Activated CD8-positive, alpha-beta memory T cell treated with anti-CD3 and anti-CD28 coated beads, Interleukin-2, amount 50 U/mL, for 48 hours (primary cell): ENCODE measurements at places on chromosomes 2 and 18.

DNA sequence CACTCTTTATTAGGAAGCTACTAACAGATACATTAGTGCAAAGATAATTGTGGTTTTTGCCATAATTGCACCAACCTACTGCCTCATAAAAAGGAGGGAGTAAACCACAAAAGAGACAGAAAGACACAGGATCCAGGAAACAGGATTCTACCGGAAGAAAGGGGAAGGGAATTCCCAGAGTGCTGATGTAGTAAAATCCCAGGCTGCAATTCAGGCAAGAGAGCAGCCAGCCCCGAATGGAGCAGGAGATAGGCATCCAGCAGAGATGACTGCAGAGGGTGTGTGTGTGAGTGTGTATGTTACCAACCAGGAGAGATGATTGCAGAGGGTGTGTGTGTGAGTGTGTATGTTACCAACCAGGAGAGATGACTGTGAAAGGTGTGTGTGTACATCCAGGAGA lies 84.4 kb downstream of the KCNS3 start:
- no peak for DNase-seq

GRCh38 chr18:12306752-12307700 lies 1.0 kb upstream of the TUBB6 start:
- DNase-seq = no peak

- no peak for DNase-seq
Observed at GRCh38 chr2:189659734-189660133, 1.5 kb upstream of the ASNSD1 start.

DNA sequence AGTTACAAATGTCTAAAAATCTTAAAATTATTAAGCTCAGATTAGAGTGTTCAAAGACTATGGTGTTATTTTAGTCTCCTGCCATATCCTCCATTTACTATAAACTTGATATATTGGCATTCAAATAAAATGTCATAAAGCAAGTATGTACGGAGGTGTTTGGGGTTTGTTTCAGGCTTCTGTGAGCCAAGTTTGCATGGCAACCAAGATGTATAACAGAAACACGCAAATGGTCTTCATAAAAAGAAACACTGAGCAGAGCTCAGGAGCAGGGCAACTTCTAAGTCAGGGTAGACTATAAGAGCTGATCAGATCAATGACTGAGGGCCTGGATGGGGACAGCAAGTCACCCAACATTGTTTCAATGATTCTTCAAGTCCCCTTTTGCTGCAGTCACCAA lies 20.5 kb upstream of the OSR1 start:
- DNase-seq = no peak

DNA sequence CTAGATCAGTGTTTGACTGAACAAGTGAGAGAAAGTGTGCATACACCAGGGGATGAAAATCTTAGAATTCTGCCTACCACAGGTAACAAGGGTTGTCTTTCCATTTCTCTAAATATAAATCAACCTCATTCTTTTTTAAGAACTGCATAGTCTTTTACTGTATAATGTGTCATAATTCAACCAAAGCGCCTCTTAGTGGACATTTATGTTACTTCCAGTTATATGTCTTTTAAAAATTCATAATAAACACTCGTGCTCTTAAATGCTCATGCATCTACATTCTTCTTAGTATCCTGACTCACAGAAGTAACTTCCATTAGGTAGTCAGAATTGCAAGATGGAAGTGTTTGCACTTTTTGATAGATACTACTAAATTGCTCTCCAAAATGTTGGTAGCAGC lies 76.2 kb downstream of the CHRNA1 start:
- DNase-seq = no peak

GRCh38 chr2:85811180-85812093 lies 57.6 kb downstream of the ATOH8 start:
- no peak for DNase-seq

DNA sequence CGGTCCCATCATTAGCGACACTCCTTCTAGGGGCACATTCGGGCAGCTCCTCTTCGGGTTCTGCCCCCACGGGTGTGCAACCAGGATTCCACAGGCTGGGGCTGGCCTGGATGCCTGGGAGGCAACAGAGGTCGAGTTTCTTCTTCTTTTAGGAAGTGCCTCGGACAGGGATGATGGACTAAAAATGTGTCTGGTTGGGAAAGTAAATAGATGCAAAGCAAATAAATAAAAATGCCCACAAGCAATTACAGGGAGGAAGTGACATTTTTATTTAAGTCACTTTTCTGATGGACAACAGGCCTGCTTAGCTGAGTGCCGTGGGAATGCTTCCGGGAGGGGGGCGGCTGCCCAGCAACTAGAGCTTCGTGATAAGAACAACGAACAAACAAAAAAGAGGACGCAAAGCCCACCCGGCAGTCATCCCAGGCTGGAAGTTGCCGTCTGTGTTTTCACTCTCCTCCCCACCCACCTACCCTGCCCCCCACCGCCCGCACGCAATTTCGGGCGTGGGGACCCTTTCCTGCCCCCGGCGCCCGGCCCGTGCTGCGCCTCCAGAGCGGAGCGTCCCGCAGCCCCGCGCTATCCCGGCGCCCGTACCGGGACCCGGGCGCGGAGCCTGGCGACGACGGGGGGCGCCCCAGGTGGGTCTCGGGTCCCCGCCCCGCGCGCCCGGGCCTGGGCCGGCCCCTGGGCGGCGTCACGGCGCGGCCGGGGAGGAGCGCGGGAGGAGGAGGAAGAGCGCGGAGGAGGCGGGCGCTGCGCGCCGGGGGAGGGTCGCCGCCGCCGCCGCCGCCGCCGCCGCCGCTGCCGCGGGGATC lies 412 bp upstream of the NCK2 start:
- DNase-seq = no peak

GRCh38 chr2:233005096-233005495 lies 8.0 kb downstream of the NGEF start:
- DNase-seq = no peak

DNA sequence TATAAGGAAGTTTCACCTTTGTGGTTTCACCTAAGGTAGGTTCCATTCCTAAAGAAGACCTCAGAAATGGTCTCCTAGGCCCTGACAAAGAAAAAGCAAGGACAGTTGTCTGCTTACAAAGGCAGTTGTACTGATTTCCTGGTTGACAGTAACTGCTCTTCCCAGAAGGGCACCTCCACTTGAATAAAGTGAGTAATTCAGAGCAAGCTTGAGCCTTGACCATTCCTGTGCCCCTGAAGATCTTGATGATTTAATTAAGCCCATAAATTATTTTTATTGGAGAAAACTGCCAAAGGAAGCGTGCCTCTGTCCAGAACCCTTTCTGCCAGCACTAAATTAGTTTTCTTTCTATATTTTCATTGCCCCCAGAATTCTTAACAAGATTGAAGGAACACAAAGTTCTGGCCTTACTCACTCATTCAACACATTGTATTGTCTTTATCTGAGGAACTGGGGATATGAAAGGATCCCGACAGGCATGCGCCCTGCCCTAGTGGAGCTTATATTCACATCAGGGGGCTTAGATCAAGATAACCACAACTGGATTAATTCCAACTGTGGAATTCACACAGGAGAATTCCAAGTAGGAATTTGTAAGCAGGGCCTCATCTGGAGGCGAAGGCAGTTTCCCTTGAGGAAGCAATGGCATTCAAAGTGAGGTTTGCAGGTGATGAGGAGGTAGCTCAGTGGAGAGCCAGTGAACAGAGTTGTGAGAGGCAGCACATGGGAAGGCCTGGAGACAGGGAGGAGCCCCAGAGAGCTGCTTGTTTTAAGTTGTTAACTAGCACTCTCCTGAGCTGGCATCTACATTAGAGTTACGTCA lies 21.2 kb downstream of the PTRHD1 start:
- no peak for DNase-seq

DNA sequence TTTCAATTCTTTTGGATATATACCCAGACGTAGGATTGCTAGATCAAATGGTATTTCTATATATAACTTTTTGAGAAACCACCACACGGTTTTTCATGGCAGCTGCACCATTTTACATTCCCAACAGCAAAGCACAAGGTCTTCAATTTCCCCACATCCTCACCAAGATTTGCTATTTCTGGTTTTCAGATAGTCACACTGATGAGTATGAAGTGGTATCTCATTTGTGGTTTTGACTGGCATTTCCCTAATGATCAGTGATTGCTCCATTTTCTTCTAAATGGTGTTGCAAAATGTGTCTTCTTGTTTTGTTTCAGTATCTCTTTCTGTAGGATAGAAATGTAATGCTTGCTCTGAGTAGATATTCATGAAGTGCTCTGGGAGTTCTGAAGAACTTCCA lies 52.0 kb downstream of the ANKRD44 start:
- no peak for DNase-seq

- DNase-seq = no peak
Observed at GRCh38 chr2:108271691-108272253, 16.9 kb upstream of the SULT1C2 start.

- DNase-seq = no peak
Observed at GRCh38 chr2:30339071-30339470, 107.7 kb downstream of the LBH start.

GRCh38 chr2:226802573-226802972 lies 3.0 kb upstream of the IRS1 start:
- DNase-seq = no peak

GRCh38 chr18:2222270-2223185 lies 348.8 kb downstream of the METTL4 start:
- no peak for DNase-seq

DNA sequence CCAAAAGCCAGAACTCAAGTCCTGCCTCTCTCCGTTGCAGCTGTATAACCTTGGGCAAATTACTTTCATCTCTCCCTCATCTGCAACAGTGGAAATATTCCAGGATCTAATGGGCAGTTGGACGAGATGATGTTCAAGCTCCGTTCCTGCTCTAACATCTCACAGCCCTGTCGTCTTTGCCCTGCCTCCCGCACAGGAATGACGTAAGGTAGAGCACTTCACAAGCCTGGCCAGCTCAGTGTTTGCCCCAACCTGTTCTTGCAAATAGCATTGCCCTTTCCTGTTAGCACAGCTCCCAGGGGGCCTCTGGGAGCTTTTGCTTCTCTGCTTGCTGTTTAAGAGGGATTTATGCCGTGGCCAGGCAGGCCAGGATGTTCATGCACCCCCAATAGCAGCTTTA lies 107.9 kb downstream of the KLHL29 start:
- DNase-seq = no peak

- DNase-seq = no peak
Observed at GRCh38 chr2:143513081-143513480, 383.9 kb downstream of the ARHGAP15 start.

DNA sequence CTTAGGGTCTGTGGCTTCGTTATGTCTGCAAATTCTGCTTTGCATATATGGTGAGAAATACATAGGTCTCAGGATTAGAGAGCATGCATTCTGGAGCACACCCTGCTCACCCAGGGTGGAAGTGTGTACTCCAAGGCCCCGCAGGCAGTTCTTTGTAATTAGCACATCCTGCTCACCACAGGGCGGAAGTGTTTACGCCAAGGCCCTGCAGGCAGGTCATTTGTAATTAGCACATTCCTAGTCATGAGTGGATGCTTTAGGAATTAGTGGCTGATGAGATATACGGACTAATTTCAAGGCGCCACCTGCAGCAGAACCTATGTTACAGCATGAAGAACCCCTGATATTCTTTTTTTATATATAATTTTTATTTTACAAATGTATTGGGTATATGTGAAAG lies 4.2 kb downstream of the ALLC start:
- no peak for DNase-seq

- DNase-seq = no peak
Observed at GRCh38 chr2:196170606-196171247, 651 bp downstream of the STK17B start.

GRCh38 chr2:105739426-105739825 lies 5.3 kb upstream of the NCK2 start:
- DNase-seq = no peak

DNA sequence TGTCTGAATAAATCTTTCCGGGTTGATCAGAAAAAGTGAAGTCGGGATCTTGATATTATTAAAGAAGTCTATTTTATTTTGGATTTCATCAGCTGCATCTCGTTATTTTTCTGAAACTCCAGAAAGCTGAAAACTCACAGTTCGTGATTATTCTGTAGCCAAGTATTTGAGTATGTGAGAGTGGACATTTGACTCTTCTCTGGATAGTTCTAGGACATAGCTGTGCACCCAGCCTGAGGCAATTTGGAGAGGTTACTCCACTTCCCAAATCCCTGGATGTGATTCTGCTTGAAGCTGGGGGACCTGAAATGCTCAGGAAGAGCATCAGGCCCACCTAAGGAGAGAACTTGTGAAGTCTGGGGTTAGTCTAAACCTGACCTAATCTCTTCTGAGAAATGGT lies 117.6 kb upstream of the PID1 start:
- DNase-seq = no peak

DNA sequence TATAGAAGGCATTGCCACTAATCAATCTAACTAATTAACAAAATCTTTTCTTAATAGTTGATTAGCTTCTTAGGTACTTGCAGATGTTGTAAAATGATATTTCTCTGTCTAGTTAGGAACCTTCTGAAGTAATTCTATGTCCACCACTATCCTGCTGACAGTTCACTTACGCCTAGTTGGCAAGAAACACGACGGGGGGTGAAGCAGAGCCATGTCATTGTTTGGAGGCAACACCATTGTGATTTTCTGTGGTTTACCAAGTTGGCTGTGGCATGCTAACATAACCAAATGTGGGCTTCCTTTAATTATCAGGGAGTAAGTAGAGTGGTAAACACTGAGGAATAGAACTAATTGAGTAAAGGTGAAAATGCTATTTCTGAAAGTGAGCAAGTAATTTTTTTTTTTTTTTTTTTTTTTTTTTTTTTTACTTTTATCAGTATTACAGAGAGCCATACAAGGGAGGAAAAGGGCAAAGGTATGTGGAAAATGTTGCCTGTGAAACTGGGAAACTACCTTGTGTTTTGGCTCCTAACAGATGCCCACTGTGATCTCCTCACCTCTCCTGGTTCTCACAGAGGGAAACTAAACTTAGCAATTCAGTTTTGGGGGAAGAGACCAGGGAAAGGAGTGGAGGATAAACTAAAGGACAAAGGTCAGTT lies 126.8 kb downstream of the MEIS1 start:
- DNase-seq = no peak

DNA sequence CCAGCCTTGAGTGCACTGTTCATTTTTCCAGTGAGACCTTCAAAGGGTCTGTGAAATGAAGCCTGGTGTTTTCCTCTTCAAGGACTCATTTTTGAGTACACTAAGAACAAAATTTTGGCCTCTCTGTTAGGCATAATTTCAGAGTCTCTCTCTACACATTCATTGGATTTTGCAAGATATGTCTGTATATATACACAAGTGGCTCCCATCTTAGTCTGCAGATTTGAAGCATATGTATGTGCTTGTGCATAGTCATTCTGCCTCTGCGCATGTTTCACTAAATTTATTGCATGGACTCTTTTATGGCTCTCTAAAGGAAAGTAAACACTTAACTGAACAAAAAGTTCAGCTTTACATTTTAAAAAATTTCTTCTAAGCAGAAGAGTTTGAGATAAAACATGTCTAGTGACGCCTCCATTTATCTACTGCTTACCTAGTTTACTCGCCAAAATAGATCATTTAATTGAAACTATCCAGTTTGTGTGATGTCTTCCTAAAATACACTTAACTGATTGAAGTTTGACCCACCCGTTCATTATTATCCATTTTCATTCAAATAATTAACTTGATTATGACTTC lies 145.9 kb downstream of the FMNL2 start:
- DNase-seq = no peak

GRCh38 chr2:98461498-98462049 lies 16.9 kb downstream of the INPP4A start:
- no peak for DNase-seq

GRCh38 chr18:35022426-35023001 lies 18.7 kb upstream of the MAPRE2 start:
- no peak for DNase-seq

GRCh38 chr2:160491911-160492371 lies 1.7 kb downstream of the RBMS1 start:
- no peak for DNase-seq
